ENCODE measurements at places on chromosomes 2 and 18. TPM values are rescaled to one million over a fixed set of nuclear protein-coding genes. Genes with fewer than 3 reads are reported as not detected.

SLC9A4 gene
- not detected for total RNA-seq

KCNG2 gene
- 0.15 TPM for total RNA-seq

GRCh38 chr2:232336241-232336736 is 42.3 kb upstream of the ALPP start:
- no peaks in the 10 kb centered on the region for H3K36me3 ChIP-seq
- H3K4me1 ChIP-seq = no peaks in the 10 kb centered on the region
- no peaks in the 10 kb centered on the region for H3K27me3 ChIP-seq
- H3K4me3 ChIP-seq = no peak overlapping the region

GRCh38 chr2:129793431-129793902 is 186.0 kb upstream of the RAB6C start:
- H3K27ac ChIP-seq = no peak overlapping the region
- no peaks in the 10 kb centered on the region for H3K4me1 ChIP-seq
- DNase-seq = no peak
- H3K27me3 ChIP-seq = no peaks in the 10 kb centered on the region
- no peaks in the 10 kb centered on the region for H3K36me3 ChIP-seq

GRCh38 chr2:111923276-111923804 is 24.9 kb downstream of the MERTK start:
- H3K4me3 ChIP-seq = no peak overlapping the region
- no peaks in the 10 kb centered on the region for H3K36me3 ChIP-seq
- H3K27me3 ChIP-seq = no peaks in the 10 kb centered on the region
- no peaks in the 10 kb centered on the region for H3K4me1 ChIP-seq
